ENCODE measurements at places on chromosomes 7 and 10.

GRCh38 chr10:114541081-114541796, 116.8 kb downstream of the ABLIM1 start:
- DNase-seq: peak; percentile 71

DNA sequence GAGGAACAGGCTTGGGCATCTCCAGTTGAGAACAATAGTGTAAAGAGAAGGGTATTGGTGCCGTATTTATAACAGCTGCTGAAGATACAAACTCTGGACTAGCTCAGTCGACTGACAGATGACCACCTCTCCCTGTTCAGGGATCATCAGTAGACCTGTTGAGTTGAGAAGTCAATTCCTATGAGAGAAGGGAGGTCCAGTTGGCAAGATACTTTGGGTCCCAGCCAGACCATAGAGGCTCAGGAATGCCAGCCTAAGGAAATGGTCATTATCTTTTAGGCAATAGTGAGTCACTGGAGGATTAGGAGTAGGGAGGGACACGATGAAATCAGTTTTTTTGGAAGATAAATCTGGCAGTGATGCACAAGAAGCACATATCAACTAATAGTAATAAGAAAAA, 202.9 kb downstream of the TRIL start:
- peak; percentile 66 for DNase-seq

- no peak for DNase-seq
Observed at GRCh38 chr7:51569176-51569575, 252.6 kb upstream of the COBL start.

DNA sequence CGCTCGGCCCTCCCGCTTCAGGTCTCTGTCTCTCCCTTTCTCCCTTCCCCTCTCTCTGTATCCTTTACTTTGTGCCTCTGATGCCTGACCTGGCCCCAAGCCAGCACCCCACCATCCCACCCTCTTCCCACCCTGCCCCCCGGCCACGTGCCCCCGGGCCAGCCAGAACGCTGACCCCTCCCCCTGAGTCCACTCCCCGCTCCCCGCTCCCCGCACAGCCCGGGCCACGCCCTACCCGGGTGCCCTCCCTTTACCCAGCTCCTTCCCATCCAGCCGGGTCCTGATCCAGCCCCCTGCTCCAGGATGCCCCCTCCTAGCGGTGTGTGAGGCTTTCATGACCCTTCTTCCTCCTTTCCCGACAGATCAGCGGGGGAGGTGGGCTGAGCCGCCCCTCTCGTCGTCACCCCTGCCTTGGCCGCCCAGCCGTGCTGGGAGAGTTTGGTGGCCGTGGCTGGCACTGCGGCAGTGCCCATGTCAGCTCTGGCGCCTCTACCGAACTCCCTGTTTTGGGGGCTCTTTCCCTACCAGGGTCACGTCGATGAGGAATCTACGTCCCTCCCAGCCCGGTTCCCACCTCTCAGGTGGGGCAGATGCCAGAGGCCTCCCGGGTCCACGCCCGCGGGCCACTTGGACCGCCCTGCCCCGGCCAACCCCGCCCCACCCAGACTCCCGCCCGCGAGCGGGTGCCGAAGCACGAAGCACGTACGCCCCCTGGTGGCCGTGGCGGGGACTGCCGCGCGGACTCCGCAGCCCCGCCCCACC, 127.4 kb downstream of the UBE2H start:
- peak; percentile 74 for DNase-seq

DNA sequence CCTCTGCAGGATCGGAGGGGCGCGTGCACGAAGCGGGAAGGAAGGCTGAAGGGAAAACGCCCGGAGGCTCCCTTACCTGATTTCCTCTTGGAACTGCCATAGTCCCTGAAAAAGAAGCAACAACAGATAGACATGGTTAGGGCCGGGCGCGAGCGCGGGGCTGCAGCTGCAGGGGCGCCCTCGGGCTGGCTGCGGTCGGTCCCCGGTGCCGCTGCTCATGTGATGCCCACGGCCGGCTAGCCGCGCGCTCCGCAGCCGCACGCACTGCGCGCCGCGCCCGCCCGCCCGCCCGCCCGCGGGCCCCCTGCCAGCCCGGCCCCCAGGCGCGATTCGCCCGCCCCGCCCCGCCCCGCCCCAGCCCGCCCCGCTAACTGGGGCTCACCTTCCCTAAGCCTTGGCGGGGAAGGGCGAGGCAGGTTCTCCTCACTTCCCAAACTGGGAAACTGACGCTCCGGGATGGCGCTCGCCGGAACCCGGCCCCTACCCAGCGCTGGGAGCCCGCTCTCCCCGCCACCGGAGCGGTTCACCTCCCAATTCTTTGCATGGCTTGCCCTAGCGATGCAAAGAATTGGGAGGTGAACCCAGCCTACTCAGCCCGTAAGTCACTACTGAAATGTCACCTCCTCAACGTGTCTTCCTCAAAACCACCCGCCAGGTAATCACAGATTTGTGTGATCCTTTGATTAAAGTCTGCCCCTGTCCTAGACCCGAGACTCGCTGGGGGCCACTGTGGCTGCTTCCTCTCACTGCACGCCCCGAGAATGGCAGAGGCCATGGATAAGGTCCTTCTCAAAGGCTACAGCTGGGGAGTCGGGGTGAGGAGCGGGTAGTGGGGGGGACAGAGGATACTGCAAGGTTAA, 162.2 kb downstream of the SH3PXD2A start:
- DNase-seq: no peak

GRCh38 chr10:132520177-132520811, 17.3 kb upstream of the INPP5A start:
- DNase-seq: peak; percentile 57

DNA sequence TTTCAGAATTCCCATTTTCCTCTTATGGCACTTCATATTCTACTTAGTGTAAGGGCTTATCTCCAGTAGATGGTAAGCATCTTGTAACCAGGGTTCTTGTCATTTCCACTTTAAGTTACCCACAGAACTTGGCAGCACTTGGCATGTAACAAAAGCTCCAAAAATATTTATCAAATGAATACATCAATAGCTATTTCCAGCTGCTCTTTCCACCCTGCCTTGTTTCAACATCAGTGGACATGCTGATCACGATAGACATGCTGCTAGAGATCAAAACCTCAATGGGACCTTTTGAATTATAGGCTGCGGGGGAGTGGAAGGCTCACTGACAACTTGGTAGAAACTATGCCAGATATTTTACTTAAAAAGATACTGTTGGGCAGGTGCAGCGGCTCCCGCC, 32.9 kb downstream of the HOXA1 start:
- DNase-seq: no peak

DNA sequence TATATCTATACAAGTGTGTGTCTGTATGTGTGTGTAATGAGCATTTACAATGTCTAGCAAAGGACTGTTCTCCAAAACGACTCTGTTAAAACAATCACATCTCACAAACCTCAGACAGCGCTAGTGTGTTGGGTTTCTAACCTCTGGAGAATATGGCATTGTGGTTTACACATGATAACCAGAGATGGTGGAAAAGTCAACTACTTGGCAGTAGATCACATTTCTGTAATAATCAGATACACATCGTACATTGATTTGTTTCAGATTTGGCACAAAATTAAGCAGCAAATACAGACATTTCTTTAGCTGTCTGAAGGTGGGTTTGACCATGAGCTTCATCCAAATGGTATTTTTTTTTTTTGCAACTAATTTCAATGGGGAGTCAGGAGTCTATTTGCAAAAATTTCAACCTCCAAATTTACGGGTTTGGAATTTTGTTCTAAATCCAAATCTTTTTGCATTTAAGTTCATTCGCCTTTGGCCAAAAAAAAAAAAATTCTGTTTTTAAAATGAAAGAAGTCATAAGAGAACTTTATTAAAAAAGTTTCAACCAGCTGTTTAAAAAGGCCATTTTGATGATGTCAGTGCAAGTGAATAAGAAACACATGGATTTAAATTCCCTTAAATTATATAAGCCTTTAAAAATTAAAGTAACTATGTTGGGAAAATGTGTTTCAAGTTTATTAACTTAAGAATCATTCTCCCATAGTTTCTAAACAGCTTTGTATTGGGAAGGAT, 127.8 kb downstream of the TMEM26 start:
- DNase-seq: peak; percentile 37
